Left renal pelvis (tissue), 4 donors: ENCODE measurements at places on chromosomes 12 and 14. TPM values are rescaled to one million over a fixed set of nuclear protein-coding genes. Genes with fewer than 3 reads are reported as not detected.

Gene SLCO1B1
- not detected for polyA plus RNA-seq

Gene TUNAR
- 0.40 TPM for polyA plus RNA-seq

Gene ACRBP
- polyA plus RNA-seq = 4.4 TPM

Gene IAPP
- not detected for polyA plus RNA-seq

Gene NEUROD4
- polyA plus RNA-seq = not detected

Gene TMTC2
- 42.3 TPM for polyA plus RNA-seq

Gene OVCH1
- 0.55 TPM for polyA plus RNA-seq

DNA sequence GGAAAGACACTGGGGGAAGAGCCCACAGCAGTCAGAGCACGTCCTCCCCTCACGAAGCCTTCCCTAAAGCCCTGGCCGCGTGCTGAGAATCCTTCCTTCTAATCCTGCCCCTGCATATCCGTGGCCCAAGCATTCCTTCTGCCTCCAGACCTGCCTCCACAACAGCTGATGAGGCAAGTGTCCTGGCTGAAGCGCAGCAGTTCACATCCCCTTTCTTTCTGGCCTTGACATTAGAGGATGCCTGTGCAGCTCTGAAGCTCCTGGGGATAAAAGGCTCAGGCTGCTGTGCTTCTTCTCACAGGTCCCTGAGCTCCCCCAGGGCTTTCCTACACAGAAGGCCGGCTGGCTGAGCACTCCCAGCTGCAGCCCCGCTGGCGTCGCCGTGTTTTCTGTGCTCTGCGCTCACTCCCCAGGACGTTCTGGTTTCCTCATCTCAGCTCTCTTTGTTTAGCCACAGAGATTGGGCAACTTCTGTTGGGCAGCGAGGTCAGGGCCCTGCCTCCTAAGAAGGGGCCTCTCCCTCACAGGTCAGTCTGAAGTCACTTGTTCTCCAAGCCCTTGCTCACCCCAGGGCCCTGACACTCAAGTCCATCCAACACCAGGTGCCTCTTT, 45.8 kb downstream of the NINJ2 start:
- DNase-seq = no peak

- DNase-seq = no peak
These were observed 8.0 kb upstream of the HIP1R start for GRCh38 chr12:122827258-122827657.

- DNase-seq = no peak
These were observed 75.5 kb downstream of the FAR2 start for GRCh38 chr12:29224572-29224971.

GRCh38 chr14:68020493-68020892, 200.9 kb downstream of the RAD51B start:
- DNase-seq = no peak

DNA sequence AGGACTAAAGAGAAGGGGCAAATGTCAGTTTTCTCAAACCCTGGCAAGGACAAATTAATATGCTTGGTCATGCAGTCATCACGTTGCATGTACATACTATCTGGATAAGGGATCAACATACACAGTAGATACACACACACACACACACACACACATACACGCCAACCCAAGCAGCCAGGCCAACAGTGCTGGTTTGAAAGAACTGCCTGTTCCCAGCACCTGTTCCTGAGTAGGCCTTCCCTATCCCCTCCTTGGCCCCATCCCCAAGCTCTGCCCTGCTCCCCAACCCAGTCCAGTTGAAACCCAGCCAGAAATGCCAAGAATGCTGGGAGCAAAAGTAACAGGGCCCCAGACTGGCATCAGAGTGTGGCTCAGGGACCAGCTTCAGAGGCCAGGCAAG, 4.4 kb downstream of the ITGA7 start:
- DNase-seq = no peak

DNA sequence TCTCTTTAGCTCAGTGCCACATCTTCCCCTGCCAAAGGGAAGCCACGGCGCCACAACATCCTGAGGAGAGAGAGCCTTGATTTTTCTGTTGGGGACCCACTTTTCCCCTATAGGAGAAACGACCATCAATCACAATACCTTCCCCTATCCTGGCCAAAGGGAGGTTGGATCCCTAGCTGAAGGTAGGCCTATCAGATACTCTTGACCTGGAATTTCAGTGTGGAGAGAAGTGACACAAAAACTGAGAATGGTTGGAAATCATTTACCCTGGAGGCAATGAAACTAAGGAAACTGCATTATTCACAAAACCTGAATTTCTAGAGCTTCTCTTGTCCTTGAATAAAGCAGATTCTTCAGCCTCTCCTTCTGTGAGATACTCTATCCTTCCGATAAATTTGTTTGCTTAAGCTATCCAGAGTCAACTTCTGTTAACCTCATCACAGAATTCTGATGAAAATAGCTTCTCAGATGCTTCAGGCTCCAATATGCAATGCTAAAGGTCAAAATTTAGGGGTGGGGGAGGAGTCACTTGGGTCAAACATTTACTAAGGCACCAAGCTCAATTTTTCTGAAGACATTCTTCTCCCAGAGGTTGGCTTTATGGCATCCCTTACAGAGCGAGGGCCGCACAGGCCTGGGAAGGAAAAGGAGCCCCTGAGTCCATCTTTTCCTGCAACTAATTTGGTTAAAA, 27.0 kb upstream of the DUSP6 start:
- DNase-seq = no peak

DNA sequence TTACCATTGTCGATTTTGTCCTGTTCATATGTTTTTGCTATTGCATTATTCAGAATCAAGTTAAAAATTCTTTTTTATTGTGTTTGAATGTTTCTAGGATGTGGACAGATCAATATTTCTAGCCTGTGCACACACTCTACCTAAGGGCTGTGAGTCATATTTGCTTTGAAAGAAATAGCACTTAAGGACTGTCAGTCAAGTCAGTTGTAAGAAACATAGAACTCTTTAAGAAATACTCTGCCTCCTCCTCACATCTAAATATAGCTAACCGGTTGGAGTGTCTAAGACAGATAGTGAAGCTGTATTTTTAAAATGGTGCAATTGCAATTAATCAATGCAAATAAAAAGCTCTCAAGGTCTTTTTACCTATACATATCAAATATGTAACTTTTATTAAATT, 17.9 kb upstream of the MGST1 start:
- DNase-seq = no peak

DNA sequence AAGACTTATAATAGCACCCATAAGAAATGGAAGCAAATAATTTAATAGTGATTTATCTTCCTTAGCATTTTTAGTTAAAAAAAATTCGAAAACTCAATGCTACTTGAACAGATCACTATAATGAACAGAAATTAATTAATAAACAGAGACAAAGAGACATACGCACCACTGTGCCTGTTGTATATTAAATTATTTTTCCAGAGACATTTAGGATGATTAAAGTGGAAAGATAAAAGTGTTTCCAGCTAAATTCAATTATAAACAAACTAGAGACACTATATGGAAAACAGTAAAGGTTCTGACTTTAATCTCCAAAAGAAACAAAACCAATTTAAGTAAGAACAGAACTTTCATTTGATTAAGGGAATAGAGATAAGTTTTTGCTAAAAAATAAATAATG, 3.4 kb downstream of the HIGD1C start:
- no peak for DNase-seq
